ENCODE measurements at places on chromosomes 7 and 10.

GRCh38 chr10:92222603-92223262, 68.1 kb downstream of the CPEB3 start:
- H3K4me3 ChIP-seq: no peak overlapping the region
- H3K4me1 ChIP-seq: no peaks in the 10 kb centered on the region
- H3K36me3 ChIP-seq: no peaks in the 10 kb centered on the region
- DNase-seq: no peak

GRCh38 chr10:128898133-128898915, 568.7 kb upstream of the MGMT start:
- H3K4me3 ChIP-seq: no peak overlapping the region
- peak; percentile 44 for DNase-seq
- H3K27me3 ChIP-seq: no peaks in the 10 kb centered on the region
- no peaks in the 10 kb centered on the region for H3K4me1 ChIP-seq

GRCh38 chr7:533266-533665, 13.6 kb upstream of the PDGFA start:
- H3K36me3 ChIP-seq: no peaks in the 10 kb centered on the region
- H3K4me3 ChIP-seq: no peak overlapping the region
- no peaks in the 10 kb centered on the region for H3K4me1 ChIP-seq
- H3K27ac ChIP-seq: no peak overlapping the region
- no peak for DNase-seq
- H3K27me3 ChIP-seq: no peaks in the 10 kb centered on the region

GRCh38 chr7:1245524-1246050, 12.9 kb downstream of the UNCX start:
- H3K27me3 ChIP-seq: peaks cover 28% of the 10 kb centered on the region
- DNase-seq: peak; percentile 33
- no peak overlapping the region for H3K4me3 ChIP-seq

DNA sequence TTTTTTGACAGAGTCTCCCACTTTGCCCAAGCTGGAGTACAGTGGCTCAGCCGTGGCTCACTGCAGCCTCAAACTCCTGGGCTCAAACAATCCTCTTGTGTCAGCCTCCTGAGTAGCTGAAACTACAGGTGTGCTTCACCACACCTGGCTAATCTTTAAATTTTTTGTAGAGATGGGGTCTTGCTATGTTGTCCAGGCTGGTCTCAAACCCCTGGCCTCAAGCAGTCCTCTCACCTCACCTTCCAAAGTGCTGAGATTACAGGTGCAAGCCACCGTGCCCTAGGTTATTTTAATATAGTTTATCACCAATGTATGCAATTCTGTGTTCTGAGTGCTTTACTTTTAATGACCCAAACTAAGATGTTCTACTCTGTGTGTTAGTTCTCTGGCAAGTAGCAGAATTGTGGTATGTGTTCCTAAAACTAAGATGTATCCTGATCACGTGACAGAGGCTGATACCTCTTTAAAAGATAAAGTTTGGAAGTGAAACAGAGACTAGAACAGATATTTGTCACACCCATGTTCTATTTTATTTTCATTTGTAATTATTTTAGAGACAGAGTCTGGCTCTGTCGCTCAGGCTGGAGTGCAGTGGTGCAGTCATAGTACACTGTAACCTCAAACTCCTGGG, 22.1 kb upstream of the PFKFB3 start:
- H3K4me3 ChIP-seq: no peak overlapping the region
- DNase-seq: no peak
- no peaks in the 10 kb centered on the region for H3K27me3 ChIP-seq
- H3K4me1 ChIP-seq: no peaks in the 10 kb centered on the region

DNA sequence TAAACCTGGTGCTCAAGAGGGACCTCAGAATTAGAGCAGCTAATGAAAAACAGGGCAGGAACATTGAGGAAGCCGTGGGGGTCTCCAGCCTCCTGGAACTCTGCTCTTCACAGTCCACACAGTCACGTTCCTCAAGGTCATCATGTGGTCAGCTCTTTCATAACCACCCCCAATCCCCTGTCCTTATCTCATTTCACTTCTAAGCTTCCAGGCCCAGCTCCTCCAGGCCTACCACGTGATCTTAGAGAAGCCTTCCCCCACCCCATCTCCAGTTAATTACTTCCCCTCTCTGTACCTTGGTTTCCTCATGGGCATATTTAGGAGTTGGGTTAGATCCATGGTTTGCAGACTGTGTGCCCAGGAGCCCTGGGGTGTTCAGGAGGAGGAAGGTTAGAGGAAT, 106.4 kb upstream of the TCF7L2 start:
- H3K27ac ChIP-seq: no peak overlapping the region
- H3K4me1 ChIP-seq: no peaks in the 10 kb centered on the region
- DNase-seq: no peak
- H3K27me3 ChIP-seq: no peaks in the 10 kb centered on the region

- no peak overlapping the region for H3K27ac ChIP-seq
- no peak for DNase-seq
- H3K27me3 ChIP-seq: no peaks in the 10 kb centered on the region
Measured at GRCh38 chr10:78021201-78021600, 8.1 kb downstream of the POLR3A start.

DNA sequence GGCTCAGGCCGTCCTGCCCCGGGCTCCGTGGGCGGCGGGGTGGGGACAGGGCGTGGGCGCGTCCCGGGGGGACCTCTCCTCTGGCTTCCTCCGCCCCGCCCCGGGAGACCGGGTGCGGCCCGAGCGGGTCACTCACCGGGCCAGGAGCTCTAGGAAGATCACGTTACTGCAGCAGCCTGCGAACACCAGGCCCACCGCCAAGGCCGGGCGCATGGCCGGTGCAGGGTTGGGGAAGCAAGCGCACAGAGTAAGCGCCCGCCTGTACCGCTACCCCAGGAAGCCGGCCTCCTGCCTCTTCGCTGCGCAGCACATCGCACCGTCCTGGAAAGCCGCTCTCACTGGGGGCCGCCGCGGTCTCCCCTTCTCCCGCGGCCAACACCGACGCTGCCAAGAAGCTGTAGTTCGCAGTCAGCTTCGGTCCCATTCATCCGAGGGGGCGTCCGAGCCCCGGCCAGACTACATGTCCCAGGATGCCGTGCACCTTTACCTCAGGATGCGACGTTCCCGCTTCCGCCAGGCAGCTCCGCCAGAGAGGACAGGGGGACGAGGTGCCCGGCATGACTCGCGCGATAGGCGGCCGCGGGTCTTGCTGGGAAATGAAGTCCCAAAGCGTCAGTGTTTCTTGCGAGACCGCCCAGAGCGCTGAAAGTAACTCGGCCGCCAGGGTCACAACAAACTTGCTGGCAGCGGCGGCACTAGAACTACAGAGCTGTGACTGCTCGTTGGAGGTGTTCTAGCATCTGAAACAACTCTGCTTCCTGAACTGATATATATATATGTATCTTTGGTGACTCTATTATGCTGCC, at the start of gene SLC35B4:
TSS of gene SLC35B4 (minus strand) at position 392 of the 806 bp plus-strand sequence. CDS start at position 213, 179 bp downstream.
- peak within 1 kb of the TSS; percentile 90 for H3K4me3 ChIP-seq
- H3K4me1 ChIP-seq: no peaks in the 10 kb centered on the region
- DNase-seq: peak; percentile 99
- no peaks in the 10 kb centered on the region for H3K36me3 ChIP-seq
- peak within 1 kb of the TSS; percentile 83 for H3K27ac ChIP-seq
- H3K27me3 ChIP-seq: no peaks in the 10 kb centered on the region

- H3K4me1 ChIP-seq: peaks cover 7% of the 10 kb centered on the region
- no peaks in the 10 kb centered on the region for H3K27me3 ChIP-seq
- no peak for DNase-seq
- H3K36me3 ChIP-seq: no peaks in the 10 kb centered on the region
Measured at GRCh38 chr7:36186359-36187121, 33.5 kb downstream of the EEPD1 start.

DNA sequence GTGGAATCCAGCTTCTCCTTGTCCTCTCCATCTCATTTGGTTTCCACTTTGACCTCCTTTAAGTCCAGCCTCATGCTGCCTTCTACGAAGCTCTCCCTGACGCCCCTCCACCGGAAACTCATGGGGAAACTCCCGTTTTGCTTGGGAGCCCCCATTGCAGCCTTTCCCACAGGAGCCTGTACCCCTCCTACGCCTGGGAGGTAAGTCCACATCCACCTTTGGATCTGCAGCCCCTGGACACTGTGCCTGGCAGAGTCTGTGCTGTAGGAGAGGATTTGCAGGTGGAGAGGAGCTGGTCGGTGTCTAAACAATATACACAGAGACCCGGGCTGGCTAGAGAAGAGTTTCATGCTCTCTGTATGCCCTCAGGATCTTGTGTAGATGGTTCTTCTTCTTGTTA, 296.1 kb downstream of the GLRX3 start:
- H3K4me1 ChIP-seq: no peaks in the 10 kb centered on the region
- no peaks in the 10 kb centered on the region for H3K36me3 ChIP-seq
- DNase-seq: no peak
- H3K27ac ChIP-seq: no peak overlapping the region
- H3K27me3 ChIP-seq: no peaks in the 10 kb centered on the region

DNA sequence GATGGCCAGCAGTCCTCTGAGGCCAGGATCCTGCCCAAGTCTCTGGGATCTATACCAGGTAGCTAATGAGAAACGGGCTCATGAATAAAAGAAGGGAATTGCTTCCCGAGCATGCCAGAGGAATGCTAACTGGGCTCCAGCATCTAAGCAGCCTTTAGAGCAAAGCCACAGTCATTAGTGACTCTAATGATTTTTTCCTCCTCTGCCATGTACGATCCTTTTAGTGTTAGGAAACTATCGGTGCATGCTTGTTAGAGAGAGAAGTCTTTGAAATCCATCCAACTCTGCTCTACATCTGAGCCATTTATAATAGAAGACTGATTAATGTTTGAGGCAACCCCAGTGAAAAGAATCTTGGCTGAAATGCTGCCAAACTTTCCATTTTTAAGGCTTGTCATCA, 124.9 kb upstream of the TCERG1L start:
- H3K27ac ChIP-seq: no peak overlapping the region
- no peak for DNase-seq
- no peaks in the 10 kb centered on the region for H3K4me1 ChIP-seq
- no peak overlapping the region for H3K4me3 ChIP-seq

- no peak overlapping the region for H3K4me3 ChIP-seq
- H3K4me1 ChIP-seq: no peaks in the 10 kb centered on the region
- peak overlapping the region; percentile 86 for H3K27ac ChIP-seq
- H3K36me3 ChIP-seq: no peaks in the 10 kb centered on the region
Measured at GRCh38 chr7:131533151-131533559, 23.3 kb downstream of the PODXL start.

DNA sequence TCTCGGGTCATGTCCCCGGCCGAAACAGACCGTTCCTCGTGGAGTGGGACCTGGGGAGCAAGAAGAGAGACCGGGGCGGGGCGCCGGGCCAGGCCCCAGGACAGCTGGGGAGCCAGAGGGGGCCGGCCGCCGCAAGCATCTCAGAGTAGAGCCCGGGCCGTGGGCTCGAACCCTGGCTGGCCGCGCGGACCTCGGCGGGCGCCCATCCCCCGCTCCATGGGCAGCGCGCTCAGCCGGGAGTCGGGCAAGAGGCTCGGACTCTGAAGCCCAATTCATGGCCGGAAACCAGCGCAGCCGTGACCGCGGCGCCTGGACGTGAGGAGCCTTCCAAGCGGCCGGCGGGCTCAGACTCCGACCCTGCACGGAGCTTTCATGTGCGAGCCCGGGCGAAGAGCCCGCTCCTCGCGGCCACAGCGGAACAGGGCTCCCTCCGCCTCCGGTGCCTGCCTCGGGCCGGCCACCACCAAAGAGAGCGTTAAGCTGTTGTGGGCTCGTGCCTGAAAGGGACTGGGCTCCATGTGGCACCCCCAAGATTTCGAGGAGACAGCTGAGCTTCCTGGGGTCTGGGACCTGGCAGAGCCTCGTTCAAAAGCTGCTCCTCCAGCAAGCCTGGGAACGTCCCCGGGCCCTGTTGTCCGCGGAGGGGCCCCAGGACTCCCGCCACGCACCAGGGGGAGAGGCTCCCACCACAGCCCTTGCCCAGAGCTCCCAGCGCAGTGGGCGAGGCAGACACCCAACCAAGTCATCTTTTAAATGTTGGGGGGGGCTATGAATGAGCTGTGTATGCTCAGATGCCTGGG, 757 bp upstream of the GRID1 start:
- DNase-seq: peak; percentile 63
- H3K27ac ChIP-seq: no peak overlapping the region
- H3K27me3 ChIP-seq: peaks cover 33% of the 10 kb centered on the region
- no peaks in the 10 kb centered on the region for H3K36me3 ChIP-seq
- H3K4me1 ChIP-seq: peaks cover 14% of the 10 kb centered on the region
- H3K4me3 ChIP-seq: no peak overlapping the region

DNA sequence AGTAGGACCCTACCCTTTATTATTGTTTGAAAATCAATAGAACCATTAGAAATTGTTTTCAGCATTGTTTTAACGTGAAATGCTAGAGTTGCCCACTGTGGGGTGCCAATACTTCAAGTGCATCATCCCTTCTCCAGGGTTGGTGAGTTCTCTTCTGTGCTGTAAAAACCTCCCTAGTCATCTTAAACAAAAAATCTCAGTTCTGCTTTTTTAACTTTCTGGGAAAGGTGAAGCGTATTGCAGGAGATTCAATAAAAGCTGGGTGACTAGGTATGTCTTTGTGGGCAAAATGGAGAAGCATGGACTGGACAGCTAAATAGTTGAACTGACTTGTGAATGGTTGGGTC, 699.1 kb downstream of the SUGCT start:
- H3K36me3 ChIP-seq: no peaks in the 10 kb centered on the region

DNA sequence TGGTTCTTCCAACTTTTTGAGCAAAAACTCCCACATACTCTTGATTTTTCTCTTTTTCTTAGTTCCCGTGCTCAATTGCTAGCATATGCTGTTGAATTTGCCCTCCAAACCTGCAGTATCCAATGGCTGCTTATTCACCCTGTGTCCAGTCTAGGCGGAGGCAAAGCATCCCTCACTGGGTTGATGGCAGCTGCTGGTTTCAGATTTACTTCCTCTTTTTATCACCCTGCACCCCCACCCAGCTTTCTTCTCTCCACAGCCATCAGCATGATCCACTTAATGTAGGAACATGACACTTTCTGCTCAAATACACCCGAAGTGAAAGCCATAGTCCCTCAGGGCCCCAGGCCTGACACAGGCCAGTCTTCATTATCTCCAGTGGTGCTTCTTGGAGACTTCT, 87.6 kb upstream of the ADARB2 start:
- DNase-seq: peak; percentile 1
- no peaks in the 10 kb centered on the region for H3K27me3 ChIP-seq
- no peak overlapping the region for H3K4me3 ChIP-seq
- no peaks in the 10 kb centered on the region for H3K36me3 ChIP-seq

- DNase-seq: no peak
- no peaks in the 10 kb centered on the region for H3K36me3 ChIP-seq
- no peak overlapping the region for H3K4me3 ChIP-seq
- H3K4me1 ChIP-seq: no peaks in the 10 kb centered on the region
- H3K27me3 ChIP-seq: no peaks in the 10 kb centered on the region
Measured at GRCh38 chr10:51487576-51487975, 211.8 kb downstream of the CSTF2T start.

GRCh38 chr7:50661345-50662040, 96.3 kb upstream of the DDC start:
- H3K27me3 ChIP-seq: no peaks in the 10 kb centered on the region
- H3K27ac ChIP-seq: no peak overlapping the region
- peaks cover 22% of the 10 kb centered on the region for H3K36me3 ChIP-seq
- no peaks in the 10 kb centered on the region for H3K4me1 ChIP-seq
- no peak overlapping the region for H3K4me3 ChIP-seq

- no peak for DNase-seq
- no peaks in the 10 kb centered on the region for H3K36me3 ChIP-seq
- H3K27me3 ChIP-seq: no peaks in the 10 kb centered on the region
- no peak overlapping the region for H3K4me3 ChIP-seq
- H3K4me1 ChIP-seq: no peaks in the 10 kb centered on the region
Measured at GRCh38 chr7:147731311-147731710, 859.3 kb upstream of the C7orf33 start.
